ENCODE measurements at places on chromosomes 7 and 10.

GRCh38 chr7:135270577-135271254 lies 37.1 kb downstream of the STRA8 start:
- DNase-seq: no peak

- no peak for DNase-seq
These were observed 8.3 kb downstream of the ABCA13 start for GRCh38 chr7:48179496-48180030.

DNA sequence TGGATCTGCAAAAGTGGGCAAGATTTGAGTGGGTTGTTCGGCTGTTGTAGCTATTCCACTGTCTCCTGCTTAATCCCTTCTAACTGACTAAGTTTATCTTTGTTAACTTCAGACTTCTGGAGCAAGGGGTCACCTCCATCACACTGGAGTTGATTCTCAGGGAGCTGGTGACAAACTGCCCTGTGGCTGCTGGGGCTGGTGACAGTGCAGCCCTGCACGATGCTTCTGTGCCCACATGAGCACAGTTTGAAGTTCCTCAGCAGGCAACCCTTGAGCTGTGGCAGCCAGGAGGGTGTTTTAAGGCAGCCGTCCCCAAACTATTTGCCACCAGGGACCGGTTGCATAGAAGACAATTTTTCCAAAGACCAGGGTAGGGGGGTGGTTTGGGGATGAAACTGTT lies 40.5 kb downstream of the ADRB1 start:
- no peak for DNase-seq

- no peak for DNase-seq
These were observed 9.1 kb downstream of the TTYH3 start for GRCh38 chr7:2640846-2641316.

DNA sequence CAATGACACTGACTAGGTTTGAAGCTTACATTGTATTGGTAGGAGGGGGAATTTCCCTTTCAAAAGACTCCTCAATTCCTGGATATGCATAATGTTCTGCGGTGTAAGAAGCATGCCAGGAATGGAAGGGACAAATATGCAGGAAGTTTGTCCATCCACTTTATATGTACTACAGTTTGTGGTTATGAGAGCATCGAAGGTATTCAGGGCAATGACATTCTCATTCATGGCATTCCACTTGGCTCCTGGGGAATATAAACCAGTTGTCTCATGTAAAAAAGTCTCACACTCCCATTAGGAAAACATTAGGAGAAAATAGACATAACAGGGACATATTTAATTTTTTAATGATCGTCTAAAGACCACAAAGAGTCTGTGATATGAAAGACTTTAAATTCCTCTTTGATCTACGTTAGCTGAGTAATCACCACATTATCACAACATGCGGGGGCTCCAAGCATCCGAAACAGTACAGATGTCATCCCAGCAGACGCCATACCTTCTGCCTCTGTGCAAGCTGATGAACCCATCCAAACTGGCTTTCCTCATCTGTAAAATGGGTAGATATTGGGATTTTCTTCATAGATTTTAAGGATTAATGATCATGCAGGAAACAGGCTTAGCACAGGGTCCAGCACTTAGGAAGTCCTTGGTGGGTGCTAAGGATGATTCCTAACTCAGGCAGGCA lies 675.3 kb downstream of the INHBA start:
- no peak for DNase-seq

- no peak for DNase-seq
These were observed 189.2 kb upstream of the COL1A2 start for GRCh38 chr7:94205529-94205928.

Measured in hematopoietic multipotent progenitor cell treated with erythropoietin and hydrocortisone succinate and interleukin-3 and kit ligand, for 15 days (in vitro differentiated cells).